ENCODE measurements at places on chromosomes 5 and 9.

- DNase-seq = no peak
Measured at GRCh38 chr5:59276917-59277372, 616.6 kb downstream of the PDE4D start.

DNA sequence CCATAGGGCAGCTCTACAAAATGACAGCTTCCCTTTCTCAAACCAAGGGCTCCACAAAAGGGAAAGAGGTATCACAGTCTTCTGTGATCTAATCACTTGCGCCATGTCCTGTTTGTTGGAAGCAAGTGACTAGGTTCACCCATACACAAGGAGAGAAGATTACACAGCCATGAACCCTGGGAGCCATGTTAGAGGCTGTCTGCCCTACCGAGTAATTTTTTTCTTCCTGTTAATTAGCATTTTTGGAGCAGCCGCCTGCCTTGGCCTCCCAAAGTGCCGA, 33.2 kb upstream of the GOLPH3 start:
- DNase-seq = no peak

- DNase-seq = no peak
Measured at GRCh38 chr9:95379630-95380029, 62.1 kb upstream of the FANCC start.

GRCh38 chr9:72355153-72355552, 9.9 kb downstream of the ZFAND5 start:
- no peak for DNase-seq

DNA sequence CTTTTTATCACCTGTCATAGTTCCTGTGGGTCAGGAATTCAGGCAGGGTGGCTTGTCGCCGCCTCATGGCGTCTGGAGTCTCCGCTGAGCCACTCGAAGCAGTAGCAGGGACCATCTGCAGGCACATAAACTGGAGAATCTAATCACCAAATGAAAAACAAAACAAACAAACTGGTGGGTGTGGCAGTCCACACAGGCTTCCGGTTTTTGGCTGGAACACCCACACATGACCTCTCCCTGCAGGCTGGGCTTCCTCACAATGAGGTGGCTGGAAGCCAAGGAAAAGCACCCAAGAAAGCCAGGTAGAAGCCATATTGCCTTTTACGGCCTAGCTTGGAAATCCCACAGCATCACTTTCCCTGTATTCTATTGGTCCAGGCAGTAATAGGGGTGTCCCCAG, 197.0 kb downstream of the SYK start:
- DNase-seq = no peak

All from NCI-H187 (cell line).